Muscle of leg (tissue), 16 donors: ENCODE measurements at places on chromosomes 5 and 9. TPM values are rescaled to one million over a fixed set of nuclear protein-coding genes. Genes with fewer than 3 reads are reported as not detected.

The GPR150 gene
- total RNA-seq: 0.09 TPM

The FBXO38 gene
- 30.8 TPM for total RNA-seq

The PROB1 gene
- total RNA-seq: 18.8 TPM

The EQTN gene
- 0.13 TPM for total RNA-seq

The CD180 gene
- total RNA-seq: 0.66 TPM

The CYLC2 gene
- not detected for total RNA-seq

The SHB gene
- total RNA-seq: 5.0 TPM

The IFNA21 gene
- not detected for total RNA-seq

The ELOVL7 gene
- 0.13 TPM for total RNA-seq

The PCDHGA12 gene
- total RNA-seq: 2.4 TPM

The SCGB3A2 gene
- total RNA-seq: not detected

The SPAAR gene
- 0.89 TPM for total RNA-seq

The KCNV2 gene
- not detected for total RNA-seq

The SSNA1 gene
- 52.9 TPM for total RNA-seq
